ENCODE measurements at places on chromosomes 6 and 20.

- DNase-seq = no peak
Observed at GRCh38 chr6:158464483-158464882, 95.4 kb upstream of the TMEM181 start.

DNA sequence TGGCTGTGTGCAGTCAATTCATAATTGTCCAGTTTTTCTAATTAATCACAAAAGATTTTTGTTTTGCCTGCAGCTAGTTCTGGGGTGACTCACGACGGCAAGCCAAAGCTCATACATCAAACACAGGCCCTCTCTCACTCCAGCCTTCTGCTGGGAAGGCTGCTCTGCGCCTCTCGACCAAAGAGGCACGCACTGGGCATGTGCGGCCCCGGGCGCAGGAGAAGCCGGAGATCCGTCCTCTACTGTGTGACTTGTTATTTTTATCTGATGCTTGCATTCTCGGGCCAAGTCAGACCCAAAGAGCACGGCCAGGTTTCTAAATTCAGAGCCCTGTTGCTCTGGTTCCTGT is 98.5 kb downstream of the TFAP2A start:
- DNase-seq = no peak

DNA sequence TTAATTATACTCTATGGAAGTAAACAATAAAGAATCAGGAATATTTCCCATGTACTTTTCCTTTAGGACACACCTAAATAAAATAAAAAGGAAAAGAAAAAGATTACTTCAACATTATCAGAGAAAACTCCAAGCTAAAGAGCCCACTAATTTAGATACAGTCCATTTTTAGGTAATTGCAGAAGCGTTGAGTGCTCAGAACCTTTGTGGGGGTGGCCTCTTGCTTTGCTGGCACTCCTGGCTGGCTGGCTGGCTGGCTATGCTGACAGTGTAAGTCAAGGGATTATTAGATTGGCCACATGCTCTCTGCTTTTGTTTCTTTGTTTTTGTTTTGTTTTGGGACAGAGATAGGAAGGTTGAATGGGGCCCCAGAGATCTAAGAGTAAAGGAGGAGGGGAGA is at the start of gene GJE1:
Gene GJE1 (plus strand): TSS at position 301 of the 400 bp plus-strand sequence. CDS start 234 bp downstream, outside the sequence.
- no peak for DNase-seq

- no peak for DNase-seq
Observed at GRCh38 chr20:57893366-57893999, 183.7 kb upstream of the PMEPA1 start.

DNA sequence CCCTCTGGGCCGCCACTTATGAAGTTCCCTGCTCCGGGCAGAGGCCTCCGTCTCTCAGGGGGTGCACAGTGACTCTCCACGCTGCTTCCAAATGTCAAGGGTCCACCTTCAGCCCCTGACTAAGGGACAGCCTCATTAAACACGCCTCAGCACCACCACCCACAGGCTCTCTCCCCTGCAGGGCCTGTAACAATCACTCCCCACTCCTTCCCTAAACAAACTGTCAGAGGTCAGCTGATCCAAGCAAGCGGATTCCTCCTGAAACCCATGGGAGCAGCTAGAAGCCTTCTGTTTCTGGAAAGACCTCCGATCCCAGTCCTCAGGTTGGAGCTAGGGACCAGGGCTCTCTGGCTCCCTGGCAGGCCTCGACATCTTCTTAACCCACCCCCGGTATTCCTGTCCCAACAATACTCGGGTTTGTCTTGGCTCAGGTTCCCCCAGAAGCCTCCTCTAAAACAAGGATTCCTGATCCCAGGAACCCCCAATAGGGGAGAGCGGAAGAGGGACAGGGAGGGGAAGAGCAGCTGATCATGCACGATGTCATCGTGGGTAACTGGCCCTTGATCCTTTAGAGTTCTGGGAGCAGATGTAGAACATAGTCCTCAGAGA is 181.0 kb downstream of the ZNF217 start:
- no peak for DNase-seq

DNA sequence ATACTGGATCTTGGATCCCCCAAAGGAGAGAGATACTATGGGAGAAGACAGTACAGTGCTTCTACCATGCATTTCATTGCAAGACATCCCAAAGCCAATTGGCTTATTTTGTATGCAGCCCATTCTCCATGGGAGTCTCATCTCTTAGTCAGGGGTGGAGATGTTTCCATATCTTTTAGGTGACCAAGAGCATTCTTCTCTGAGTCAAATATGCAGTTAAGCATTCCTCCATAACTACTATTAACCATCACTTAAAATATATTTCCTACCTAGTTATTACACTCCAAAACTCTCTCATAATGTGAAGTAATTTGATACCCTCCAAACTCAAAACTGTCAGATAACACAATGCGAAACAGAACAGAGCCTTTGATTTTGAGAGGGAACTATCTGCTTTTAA is 542.6 kb downstream of the HDGFL1 start:
- DNase-seq = no peak

GRCh38 chr20:34956041-34956458 is 382 bp downstream of the MYH7B start:
- DNase-seq = no peak

- peak; percentile 10 for DNase-seq
Observed at GRCh38 chr6:3592371-3592941, 135.6 kb upstream of the SLC22A23 start.

GRCh38 chr20:38290829-38291814 is 12.8 kb upstream of the BPI start:
- DNase-seq = peak; percentile 64

DNA sequence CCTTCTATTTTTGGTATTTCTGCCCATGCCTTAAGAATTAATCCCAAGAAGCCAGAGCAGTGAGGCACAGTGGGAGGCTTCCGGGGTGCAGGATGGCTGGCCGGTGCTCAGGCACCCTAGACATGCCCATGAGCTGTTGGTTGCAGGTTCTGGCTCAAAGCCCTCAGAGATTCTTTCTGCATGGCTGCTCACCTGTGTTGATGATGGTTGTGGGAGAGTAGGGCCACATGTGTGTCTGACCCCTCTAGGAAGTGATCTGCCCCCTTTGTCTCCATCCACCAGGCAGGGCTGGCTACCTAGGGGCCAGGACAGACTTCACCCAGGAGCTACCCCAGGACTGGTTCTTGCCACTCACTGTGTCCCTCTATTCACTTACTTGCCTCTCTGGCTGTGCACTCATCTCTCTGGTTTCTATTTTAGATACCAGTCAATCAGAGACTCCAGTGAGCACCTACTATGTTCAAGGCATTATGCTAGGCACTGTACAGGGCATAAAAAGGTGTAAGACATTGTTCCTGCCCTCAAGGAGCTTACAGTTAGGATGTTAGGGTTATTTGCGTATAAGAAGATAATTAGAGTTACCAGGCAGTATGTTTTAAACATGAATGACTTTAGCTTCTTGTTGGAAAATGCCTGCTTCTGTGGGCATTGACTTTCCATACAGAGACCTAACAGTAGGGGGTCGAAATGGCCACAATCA is 16.8 kb downstream of the CD83 start:
- no peak for DNase-seq

GRCh38 chr20:49561256-49561655 is 6.7 kb downstream of the PTGIS start:
- no peak for DNase-seq

DNA sequence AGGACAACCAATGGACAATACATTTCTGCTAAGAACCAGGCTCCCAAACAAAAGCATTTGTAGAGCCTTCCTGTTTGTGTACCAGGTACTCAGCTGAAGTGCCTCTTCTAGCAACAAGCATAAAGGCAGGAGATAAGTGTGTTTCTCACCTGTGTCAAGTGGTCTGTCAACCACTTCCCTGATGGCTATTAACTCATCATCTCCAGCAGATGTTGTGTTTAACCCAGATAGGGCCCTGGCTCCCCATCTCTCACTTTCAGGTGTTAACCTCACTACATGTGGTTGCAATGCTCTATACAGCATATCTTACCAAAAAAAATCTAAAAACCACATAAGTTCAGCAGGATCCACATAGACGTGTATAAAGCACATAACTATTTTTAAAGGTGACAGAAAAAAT is 9.6 kb upstream of the IL17A start:
- DNase-seq = peak; percentile 99

DNA sequence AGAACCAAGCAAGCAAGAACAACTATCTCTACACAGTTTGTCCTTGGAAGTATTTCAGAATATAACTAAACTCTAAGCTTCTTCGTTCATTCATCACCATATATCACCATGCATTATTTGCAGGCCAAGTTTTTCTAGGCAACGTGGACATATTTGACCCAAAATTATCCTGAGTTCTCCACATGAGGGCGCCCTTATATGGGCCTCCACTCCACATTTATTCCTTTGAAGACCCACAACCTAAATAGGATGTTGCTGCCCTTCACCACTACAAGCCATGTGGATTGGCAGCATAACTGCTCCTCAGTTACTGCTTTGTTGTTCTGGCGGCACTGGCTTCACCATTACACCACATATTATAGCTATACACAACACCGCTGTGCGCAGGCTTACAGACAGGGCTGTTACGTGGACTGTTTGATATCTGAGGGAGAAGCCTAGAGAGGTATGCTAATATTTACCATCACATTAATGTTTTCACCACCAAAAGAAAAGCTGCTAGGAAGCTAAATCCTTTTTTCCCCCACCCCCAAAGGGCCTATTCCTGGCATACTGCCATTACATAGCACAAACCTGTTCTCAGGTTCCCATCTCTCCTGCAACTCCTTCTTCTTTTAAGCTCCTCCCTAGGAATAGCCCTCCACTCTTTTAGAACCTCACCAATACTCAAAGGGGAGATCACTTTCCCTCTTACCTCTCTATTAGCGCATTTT is 411.7 kb downstream of the C6orf118 start:
- peak; percentile 83 for DNase-seq

DNA sequence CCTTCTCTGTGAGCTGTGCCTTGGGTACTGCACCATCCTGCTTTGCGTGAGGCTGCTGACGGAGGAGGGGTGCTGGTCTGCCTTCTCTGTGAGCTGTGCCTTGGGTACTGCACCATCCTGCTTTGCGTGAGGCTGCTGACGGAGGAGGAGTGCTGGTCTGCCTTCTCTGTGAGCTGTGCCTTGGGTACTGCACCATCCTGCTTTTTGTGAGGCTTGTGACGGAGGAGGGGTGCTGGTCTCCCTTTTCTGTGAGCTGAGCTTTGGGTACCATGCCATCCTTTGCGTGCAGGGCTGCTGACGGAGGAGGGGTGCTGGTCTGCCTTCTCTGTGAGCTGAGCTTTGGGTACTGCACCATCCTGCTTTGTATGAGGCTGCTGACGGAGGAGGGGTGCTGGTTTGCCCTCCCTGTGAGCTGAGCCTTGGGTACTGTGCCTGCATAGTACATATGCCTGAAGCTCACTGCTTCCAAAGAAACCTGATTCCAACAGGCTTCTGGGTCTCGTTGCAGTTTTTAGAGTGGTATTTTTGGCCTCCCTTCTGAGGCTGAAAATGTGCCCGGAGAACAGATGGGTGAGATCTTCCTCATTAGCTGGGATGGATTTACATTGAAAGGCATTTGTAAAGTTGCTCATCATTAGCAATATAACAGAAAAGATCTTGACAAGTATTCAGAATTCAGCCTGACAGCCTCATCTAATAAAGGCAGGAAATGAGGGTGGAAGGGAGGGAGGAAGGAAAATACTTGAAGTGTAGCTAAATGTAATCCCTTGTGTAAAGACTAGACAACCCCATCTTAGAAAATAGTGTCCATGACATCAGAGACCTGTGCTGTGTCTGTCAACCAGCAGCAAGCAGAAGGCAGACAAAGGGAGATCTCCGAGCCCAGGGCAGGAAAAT is 46.8 kb upstream of the UNC93A start:
- peak; percentile 6 for DNase-seq

GRCh38 chr20:19024296-19025035 is 188.0 kb upstream of the SLC24A3 start:
- no peak for DNase-seq

DNA sequence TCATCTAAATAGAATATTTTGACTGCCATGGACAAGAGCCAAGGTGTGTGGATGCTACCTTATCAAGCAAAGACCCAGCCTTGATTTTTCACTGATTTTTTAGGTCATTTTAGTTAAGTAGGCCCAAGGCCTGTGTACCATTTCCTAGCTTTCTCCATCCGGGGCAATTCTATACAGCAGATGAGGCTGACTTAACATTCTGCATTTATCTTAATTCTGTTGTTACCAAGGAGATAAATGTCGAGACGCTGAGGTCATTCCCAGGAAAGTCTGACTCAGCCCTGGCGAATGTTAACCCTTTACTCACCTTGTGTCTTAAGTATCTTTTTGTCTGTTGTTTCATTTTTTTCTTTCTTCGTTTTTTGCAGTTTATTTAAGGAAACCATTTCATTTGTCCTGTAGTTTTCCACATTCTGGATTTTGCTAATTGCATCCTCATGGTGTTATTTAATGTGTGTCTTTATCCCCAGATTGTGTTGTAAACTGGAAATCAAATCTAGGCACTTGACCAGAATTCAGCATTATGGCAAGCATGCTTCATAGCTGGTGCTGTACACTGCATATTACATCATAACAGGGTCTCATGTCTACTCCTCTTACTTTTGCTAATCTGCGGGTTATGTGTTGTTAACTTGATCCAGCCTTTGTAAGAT is 277.0 kb downstream of the CDKAL1 start:
- peak; percentile 13 for DNase-seq

DNA sequence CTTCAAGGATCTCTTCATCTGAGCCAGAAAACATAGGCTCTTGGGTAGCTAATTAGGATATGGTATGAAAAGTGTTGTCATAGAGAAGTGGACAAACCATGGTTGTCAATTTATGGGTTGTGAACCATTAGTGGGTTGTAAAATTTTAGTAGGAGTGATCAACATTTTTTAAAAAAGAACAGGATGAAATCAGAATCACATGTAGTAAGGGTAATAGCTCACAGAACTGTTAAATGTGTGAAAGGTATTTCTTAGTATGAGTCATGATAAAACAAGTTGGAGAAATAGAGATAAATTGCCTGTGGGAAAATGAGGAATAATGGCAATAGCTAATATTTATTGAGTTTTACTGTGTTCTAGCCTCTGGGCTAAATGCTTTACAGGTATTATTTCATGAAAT is 113.4 kb downstream of the MAP3K4 start:
- DNase-seq = no peak

GRCh38 chr6:137099689-137100403 is 55.1 kb upstream of the IL20RA start:
- peak; percentile 24 for DNase-seq

GRCh38 chr20:33423141-33423834 is 20.3 kb downstream of the SNTA1 start:
- DNase-seq = no peak

DNA sequence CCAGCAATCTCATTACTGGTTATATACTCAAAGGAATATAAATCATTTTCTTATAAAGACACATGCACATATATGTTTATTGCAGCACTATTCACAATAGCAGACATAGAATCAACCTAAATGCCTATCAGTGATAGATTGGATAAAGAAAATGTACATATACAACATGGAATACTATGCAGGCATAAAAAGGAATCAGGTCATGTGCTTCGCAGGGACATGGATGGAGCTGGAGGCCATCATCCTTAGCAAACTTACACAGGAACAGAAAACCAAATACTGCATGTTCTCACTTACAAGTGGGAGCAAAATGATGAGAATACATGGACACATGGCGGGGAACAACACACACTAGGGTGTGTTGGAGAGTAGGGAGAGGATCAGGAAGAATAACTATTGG is 58.1 kb upstream of the FBXO30 start:
- DNase-seq = no peak

All from DMS53 (cell line).